ENCODE measurements at places on chromosomes 6 and 20.

DNA sequence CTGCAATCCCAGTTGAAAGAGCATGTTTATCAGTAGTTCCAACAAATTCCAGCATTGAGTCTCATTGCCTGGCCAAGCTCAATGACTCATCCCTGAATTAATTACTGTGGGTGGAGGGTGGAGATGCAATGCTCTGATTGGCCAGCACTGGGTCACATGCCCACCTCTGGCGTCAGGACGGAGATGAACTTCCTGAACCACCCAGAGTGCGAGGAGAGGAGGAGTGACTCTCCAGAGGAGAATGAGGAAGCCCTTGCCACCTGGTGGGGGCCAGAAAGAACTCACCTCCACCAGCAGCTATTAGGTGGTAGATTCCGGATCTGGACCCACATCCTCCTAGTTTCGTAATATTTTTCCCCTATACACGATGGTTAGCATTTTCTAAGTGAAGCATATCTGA lies 283.9 kb downstream of the TBC1D7 start:
- DNase-seq: peak; percentile 56

GRCh38 chr20:54212871-54213270 lies 5.0 kb downstream of the PFDN4 start:
- DNase-seq: no peak

GRCh38 chr6:170067181-170067641 lies 223.7 kb downstream of the DLL1 start:
- no peak for DNase-seq

DNA sequence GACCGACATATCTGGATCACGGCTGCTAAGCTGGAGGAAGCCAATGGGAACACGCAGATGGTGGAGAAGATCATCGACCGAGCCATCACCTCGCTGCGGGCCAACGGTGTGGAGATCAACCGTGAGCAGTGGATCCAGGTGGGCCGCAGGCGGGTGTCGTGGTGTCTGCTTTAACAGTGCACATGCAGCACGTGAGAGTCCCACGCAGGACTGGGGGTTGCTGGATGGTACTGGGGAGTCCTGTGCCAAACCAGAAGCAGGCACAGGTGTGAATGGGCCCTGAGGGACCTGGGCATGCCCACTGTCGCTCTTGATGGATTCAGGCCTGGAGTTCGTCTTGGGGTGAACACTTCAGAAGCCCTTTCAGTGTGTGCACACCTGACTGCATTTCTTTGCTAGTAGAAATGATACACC lies 24.6 kb upstream of the C20orf204 start:
- no peak for DNase-seq

DNA sequence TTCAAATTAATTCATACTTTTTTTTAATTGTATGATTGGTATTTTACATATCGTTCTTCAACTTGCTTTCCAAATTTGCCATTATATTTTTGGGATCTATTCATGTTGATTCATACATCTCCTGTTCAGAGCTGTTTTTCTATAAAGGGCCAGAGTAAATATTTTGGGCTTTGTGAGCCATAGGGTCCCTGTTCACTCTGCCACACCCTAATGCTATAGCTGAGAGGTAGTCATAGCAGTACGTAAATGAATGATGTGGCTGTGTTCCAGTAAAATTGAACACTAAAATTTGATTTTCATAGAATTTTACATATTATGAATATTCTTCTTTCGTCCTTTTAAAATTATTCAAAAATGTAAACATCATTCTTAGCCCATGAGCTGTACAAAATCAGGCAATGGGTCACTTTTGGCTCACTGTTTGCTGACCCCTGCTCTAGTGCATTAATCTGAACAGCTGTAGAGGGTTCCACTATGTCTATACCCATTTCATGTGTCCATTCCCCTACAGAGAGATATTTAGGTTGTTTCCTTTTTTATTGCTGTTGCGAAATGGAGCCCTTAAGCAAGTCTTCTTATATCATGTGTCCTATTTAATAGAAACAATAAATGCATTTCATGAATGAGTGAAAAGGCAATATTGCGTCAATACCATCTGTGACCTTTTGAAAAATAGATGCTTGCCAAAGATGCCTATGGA lies 136.4 kb upstream of the SALL4 start:
- no peak for DNase-seq

DNA sequence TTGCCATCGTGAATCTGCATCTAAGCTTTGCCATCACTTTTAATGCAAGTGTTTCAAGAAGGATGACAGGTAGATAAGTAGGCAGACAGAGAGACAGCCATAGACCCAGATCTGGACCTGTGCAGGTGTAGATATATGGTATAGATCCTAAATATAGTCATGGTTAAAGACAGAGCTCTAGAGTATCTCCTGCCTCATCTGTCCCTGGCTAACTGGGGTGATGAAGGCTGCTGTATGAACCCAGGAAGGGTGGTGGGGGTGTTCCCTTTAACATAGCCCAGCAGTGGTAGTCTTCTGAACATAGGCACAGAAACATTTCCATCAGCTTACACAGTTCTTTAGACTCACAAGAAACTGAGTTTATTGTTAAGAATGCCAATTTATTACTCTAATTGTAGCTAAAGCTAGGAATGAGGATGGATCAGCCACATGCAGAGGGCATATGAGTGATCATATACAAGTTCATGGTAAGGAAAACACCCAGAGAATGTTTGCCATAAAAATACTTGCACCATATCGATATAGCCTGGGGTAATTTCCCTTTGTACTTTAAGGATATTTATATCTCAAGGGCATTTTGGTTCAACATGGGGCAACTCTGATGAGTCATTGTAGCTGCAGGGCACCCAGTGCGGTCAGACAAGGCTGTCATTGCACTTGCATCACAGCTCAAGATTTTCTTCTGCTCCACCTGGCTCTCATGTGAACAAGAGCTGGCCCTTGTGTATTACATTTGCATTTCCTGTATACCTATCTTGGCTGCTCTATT lies 587.2 kb downstream of the EPM2A start:
- peak; percentile 76 for DNase-seq

All from astrocyte of the hippocampus (primary cell).